Dorsolateral prefrontal cortex (tissue), 122 donors: ENCODE measurements at places on chromosomes 7 and 10. TPM values are rescaled to one million over a fixed set of nuclear protein-coding genes. Genes with fewer than 3 reads are reported as not detected.

MAD1L1 gene
- 28.2 TPM for total RNA-seq

PIK3AP1 gene
- total RNA-seq: 10.7 TPM

SLC18A3 gene
- total RNA-seq: not detected

NEURL1 gene
- total RNA-seq: 88.9 TPM

NODAL gene
- total RNA-seq: not detected

PBLD gene
- total RNA-seq: 5.1 TPM

HYAL4 gene
- total RNA-seq: not detected

NFKB2 gene
- 7.2 TPM for total RNA-seq

CLDN3 gene
- not detected for total RNA-seq

IL2RA gene
- total RNA-seq: not detected

FFAR4 gene
- total RNA-seq: 1.1 TPM

RTKN2 gene
- total RNA-seq: 3.2 TPM

HOXA2 gene
- total RNA-seq: not detected

C10orf67 gene
- total RNA-seq: 0.71 TPM

HIF1AN gene
- 47.1 TPM for total RNA-seq

ZKSCAN1 gene
- total RNA-seq: 161 TPM

UCMA gene
- total RNA-seq: not detected

CAMK2G gene
- total RNA-seq: 305 TPM

LRGUK gene
- total RNA-seq: 4.3 TPM

NXPH1 gene
- total RNA-seq: 21.6 TPM

PAPOLB gene
- total RNA-seq: 1.1 TPM

ADCY1 gene
- 141 TPM for total RNA-seq

RBM20 gene
- total RNA-seq: 2.1 TPM

HTR7 gene
- 0.98 TPM for total RNA-seq

AGAP4 gene
- 40.7 TPM for total RNA-seq

MBL2 gene
- not detected for total RNA-seq

ACSL5 gene
- total RNA-seq: 8.5 TPM

BNIP3 gene
- 84.2 TPM for total RNA-seq

GRID2IP gene
- total RNA-seq: 2.6 TPM

ANXA8 gene
- total RNA-seq: 0.50 TPM

UFSP1 gene
- total RNA-seq: 1.9 TPM

PRPF18 gene
- 30.4 TPM for total RNA-seq

CCDC146 gene
- total RNA-seq: 16.9 TPM

SORCS3 gene
- 15.3 TPM for total RNA-seq

GPR15LG gene
- not detected for total RNA-seq

CPEB3 gene
- total RNA-seq: 58.0 TPM

PTEN gene
- 75.0 TPM for total RNA-seq

MKX gene
- 10.2 TPM for total RNA-seq

PTPRZ1 gene
- total RNA-seq: 121 TPM

SEMA3D gene
- 8.8 TPM for total RNA-seq

GJD4 gene
- 0.69 TPM for total RNA-seq

NPY4R gene
- not detected for total RNA-seq

SPDYE8 gene
- not detected for total RNA-seq

ECHDC3 gene
- 0.26 TPM for total RNA-seq

USP6NL gene
- total RNA-seq: 12.6 TPM

AKR1D1 gene
- total RNA-seq: not detected

FAM180A gene
- total RNA-seq: not detected

CNTNAP2 gene
- 237 TPM for total RNA-seq

RELN gene
- 12.3 TPM for total RNA-seq

CDK14 gene
- 125 TPM for total RNA-seq

SEMA3E gene
- total RNA-seq: 11.9 TPM

TUBB8 gene
- 0.19 TPM for total RNA-seq

NKX2-3 gene
- not detected for total RNA-seq

LIPN gene
- total RNA-seq: not detected
